ENCODE measurements at places on chromosomes 1 and 21.

GRCh38 chr1:162709132-162709860 is 77.0 kb downstream of the DDR2 start:
- DNase-seq: no peak

DNA sequence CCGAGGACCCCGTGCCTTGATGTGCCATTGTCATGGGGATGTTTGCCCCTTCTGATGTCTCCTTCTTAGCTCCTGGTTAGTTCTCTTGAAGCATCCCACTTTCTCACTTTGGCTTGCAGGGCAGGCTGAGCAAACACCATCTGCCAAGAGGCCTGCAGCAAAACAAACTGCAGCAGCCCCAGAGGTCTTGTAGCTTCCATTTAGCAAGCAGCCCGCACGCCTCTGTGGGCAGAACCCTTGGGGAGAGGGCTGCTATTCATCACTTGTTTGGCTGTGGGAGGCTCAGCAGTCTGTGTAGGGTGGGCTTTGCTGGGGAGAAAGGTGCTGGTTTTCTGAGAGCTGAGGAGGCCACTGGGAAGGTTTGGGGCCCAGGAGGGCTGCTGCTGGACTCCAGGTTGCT is 56.7 kb downstream of the KCNC4 start:
- peak; percentile 12 for DNase-seq

- DNase-seq: peak; percentile 6
Measured at GRCh38 chr21:31335957-31336738, 7.9 kb downstream of the TIAM1 start.

DNA sequence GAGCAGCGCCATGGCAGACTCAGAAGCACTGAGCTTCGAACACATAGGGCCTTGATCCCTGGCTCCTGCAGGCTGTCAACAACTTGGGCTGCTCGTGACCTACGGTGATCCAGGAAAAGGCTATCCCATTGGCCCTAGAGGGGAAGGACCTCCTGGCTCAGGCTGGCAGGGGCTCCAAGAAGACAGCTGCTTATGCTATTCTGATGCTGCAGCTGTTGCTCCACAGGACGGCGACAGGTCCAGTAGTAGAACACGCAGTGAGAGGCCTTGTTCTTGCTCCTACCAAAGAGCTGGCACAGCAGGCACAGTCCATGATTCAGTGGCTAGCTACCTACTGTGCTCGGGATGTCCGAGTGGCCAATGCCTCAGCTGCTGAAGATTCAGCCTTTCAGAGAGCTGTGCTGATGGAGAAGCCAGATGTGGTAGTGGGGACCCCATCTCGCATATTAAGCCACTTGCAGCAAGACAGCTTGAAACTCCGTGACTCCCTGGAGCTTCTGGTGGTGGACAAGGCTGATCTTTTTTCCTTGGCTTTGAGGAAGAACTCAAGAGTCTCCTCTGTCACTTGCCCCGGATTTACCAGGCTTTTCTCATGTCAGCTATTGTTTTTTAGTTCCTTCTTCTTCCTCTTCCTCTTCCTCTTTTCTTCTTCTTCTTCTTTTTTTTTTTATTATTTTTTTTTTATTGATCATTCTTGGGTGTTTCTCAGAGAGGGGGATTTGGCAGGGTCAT is 18.9 kb downstream of the ITLN2 start:
- DNase-seq: no peak

- DNase-seq: no peak
Measured at GRCh38 chr1:22112554-22112953, 30.3 kb downstream of the WNT4 start.

GRCh38 chr1:171828794-171829193 is 12.5 kb upstream of the DNM3 start:
- no peak for DNase-seq

DNA sequence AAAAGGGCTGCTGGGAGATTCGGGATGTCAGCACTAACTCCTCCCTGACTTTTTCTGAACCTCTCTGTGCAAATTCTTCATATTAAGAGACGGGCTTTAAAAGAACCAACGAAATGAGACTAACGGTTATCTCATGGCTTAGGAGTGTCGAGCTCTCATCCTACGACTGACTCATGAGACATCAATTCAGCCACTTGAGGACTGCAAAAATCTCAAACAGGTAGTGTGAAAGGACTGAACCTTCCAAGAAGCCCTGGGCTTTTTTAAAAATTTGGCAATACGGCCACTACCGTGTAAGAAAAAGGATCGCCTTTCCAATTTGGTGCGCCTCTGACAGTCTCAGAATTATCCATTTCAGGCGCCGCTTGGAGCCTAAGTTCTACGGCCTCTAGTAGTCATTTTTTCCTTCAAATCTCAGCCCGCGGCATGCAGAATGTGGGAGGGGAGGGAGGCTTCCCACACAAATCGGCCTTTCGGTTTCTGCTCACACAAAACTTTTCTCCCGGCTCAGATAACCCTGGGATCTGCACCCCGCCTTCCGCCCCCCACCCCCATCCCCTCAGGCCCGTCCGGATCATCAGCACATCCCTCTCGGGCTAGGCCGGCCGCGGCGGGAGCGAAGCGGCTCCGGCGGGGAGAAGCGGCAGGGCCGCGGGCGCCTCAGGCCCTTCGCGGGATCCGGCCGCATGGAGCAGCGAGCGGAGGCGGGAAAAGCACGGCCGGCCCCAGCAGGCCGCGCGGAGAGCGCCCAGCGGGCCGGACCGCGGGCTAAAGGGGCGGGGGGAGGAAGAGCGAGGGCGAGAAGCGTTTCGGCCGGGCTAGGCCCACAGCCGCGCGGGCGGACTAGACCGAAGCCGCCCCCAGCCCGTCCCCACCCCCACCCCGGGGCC is 618 bp downstream of the HNRNPR start:
- DNase-seq: peak; percentile 52

DNA sequence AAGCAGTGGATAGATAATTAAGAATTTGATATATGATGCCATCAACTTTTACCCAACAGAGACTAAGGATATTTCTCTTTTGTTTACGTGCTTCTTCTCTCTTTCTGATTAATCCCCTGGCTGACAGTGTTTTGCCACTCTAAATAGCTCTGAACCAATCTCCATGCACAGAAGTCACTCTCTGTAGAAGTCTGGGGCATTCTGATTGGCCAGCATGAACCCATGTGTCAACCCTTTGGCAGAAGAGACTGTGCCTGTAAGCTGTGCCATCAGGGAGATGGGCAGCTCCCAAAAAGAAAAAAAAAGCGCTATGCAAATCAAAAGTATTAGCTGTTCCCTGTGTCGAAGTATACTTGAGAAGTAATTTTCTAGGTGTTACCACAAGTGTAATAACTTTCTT is 34.1 kb upstream of the NRIP1 start:
- no peak for DNase-seq

- DNase-seq: no peak
Measured at GRCh38 chr1:202834771-202835547, 24.2 kb downstream of the PCAT6 start.

DNA sequence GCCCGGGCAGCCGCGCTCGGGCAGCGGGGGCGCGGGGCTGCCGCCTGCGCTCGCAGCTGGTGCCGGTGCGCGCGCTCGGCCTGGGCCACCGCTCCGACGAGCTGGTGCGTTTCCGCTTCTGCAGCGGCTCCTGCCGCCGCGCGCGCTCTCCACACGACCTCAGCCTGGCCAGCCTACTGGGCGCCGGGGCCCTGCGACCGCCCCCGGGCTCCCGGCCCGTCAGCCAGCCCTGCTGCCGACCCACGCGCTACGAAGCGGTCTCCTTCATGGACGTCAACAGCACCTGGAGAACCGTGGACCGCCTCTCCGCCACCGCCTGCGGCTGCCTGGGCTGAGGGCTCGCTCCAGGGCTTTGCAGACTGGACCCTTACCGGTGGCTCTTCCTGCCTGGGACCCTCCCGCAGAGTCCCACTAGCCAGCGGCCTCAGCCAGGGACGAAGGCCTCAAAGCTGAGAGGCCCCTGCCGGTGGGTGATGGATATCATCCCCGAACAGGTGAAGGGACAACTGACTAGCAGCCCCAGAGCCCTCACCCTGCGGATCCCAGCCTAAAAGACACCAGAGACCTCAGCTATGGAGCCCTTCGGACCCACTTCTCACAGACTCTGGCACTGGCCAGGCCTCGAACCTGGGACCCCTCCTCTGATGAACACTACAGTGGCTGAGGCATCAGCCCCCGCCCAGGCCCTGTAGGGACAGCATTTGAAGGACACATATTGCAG is 3.0 kb downstream of the ARTN start:
- peak; percentile 30 for DNase-seq

GRCh38 chr1:154151311-154151710 is 3.6 kb downstream of the NUP210L start:
- no peak for DNase-seq

GRCh38 chr1:208542309-208542708 is 298.1 kb upstream of the PLXNA2 start:
- no peak for DNase-seq

- peak; percentile 68 for DNase-seq
Measured at GRCh38 chr1:159854693-159855192, 7.7 kb downstream of the VSIG8 start.

GRCh38 chr1:234572966-234573365 is 37.0 kb downstream of the IRF2BP2 start:
- DNase-seq: no peak

DNA sequence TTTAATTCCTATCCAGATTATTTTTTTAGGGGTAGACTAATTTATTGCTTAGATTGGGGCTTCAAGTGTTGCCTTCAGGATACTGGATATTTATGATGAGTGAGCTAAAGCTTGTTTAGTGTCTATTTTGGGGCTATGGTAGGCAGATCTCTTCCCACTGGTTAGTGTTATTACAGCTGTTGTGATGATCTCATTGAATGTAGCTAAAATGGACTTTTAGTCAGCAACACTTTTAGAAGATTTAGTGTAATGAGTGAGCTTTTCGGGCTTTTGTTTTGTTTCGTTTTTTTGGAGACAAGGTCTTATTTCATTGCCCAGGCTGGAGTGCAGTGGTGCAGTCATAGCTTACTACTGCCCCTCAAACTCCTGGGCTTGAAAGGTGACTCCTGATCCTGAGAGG is 14.2 kb downstream of the THRAP3 start:
- DNase-seq: no peak

DNA sequence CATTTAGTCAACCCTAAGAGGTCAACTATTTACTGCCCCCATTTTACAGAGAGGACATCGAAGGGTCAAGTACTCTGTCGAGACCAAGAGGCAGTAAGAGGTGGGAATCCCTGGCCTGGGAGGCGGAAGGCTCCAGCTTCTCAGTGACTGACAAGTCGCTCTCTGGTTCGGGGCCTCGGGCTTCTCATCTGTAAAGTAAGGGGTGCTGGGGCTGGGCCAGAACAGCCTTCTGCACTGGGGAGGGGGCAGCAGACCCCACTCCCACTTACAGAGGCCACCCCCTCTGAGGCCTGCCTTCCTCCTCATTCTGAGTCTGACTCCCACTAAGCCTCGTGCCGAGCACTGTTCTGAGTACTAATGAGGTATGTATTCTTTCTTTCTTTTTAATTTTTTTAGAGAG is 17.0 kb upstream of the IFNLR1 start:
- no peak for DNase-seq
